ENCODE measurements at places on chromosomes 1 and 21.

GRCh38 chr1:224045556-224045955 is 68.4 kb upstream of the FBXO28 start:
- DNase-seq: no peak

DNA sequence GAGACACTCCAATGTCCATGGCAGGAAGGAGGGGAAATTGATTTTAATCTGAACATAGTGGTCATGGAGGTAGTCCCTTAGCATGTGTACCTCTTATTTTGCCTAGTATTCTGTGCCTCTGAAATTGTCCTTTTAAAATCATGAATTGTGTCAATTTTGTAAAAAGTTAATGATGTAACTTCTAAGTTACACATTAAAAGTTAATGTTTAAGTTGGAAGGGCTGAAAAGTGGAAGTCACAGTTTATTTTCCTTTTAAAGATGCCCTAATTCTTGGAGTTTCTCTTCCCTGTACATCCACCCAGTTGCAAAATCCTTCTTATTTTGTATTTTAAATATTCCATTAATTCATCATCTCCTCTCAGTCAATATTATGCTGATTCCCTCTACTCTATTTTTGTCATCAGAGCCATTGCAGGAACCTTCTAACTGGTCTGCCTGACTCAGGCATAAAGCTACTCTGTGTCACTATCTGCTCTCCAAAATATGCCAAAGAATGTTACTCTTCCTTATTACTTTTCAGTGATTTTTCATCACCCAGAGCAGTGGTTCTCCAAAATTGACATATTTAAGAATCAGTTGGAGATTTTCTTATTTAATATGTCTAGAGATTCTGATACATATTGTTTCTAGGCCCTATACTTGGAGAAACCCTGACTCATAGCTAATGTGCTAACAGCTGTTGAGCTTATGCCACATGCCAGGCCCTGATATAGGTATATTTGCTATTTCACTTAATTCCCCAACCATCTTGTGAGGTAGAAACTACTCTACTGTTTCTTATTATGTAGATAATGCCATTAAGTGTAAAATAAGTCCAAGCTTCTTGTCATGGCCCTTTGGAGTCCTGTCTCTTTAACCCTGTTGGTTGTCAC is 5.1 kb downstream of the HOOK1 start:
- no peak for DNase-seq

GRCh38 chr1:188427642-188428041 is 1598.9 kb downstream of the PLA2G4A start:
- DNase-seq: no peak

DNA sequence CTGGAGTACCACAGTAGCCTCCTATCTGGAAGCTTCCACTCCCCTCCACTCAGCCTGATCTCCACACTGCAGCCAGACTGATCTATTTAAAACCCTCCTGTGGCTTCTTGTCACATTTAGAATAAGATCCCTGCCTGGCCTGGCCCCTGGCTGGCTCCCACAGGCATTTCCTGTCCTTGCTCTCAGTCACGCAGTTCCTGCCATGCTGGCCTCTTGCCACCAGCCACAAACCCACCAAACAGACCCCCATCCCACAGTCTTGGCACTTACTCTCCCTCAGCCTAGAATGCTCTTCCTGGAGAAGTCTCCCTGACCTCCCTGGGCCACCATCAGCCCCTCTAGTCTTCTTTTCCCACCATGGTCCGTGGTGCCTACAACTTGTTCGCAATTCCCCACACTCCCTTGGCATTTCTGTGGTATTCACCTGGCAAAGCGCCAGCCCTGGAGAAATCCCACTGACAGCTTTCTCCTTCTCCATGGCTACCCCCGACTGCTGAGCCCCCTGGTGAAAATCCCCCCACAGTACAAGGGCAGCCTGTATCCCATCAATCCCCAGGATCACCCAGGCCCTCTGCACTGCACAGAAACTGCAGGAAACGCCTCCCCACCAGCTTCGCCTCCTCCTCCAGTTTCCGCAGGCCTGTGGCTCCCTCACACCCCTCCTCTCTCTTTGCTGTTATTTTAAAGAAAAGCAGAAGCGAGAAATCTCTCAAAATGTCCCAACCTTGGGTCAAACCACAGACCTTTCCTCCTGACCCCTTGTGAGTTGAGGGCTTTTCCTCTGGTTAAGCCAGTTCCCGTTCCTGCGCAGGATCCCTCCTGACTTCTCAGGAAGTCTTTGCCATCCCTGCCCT is 94.5 kb downstream of the SYT2 start:
- DNase-seq: no peak

- DNase-seq: no peak
These were observed 626.9 kb upstream of the ADGRL4 start for GRCh38 chr1:79633456-79633855.

- no peak for DNase-seq
These were observed 58.7 kb downstream of the KIAA0040 start for GRCh38 chr1:175133673-175134435.

Data from NCI-H2029 treated with DMSO at 0.1 percent for 48 hours (cell line).